NCI-H1092 treated with DMSO at 0.1 percent for 48 hours (cell line): ENCODE measurements at places on chromosomes 5 and 9.

DNA sequence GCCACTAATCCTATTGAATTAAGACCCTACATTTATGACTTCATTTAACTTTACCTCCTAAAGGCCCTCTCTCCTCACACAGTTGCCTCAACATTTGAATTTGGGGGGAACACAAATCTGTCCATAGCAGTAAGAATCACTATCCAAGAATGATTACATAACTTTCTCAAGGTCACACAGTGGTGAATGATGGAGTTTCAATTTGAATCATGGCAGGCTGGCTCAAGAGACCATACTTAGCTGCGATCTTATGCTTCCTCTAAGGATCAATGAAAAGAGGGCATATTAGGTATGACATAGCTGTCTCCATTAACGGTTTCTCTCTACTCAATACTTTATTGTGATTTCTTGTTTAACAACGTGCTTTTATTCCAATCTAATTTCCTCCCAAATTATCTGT lies 44.1 kb upstream of the PDE4D start:
- no peak for DNase-seq

GRCh38 chr5:78903861-78904260 lies 81.2 kb downstream of the ARSB start:
- DNase-seq: no peak

GRCh38 chr9:80062567-80062966 lies 490.8 kb downstream of the TLE4 start:
- no peak for DNase-seq

GRCh38 chr9:81902196-81902595 lies 26.0 kb upstream of the SPATA31D4 start:
- no peak for DNase-seq

DNA sequence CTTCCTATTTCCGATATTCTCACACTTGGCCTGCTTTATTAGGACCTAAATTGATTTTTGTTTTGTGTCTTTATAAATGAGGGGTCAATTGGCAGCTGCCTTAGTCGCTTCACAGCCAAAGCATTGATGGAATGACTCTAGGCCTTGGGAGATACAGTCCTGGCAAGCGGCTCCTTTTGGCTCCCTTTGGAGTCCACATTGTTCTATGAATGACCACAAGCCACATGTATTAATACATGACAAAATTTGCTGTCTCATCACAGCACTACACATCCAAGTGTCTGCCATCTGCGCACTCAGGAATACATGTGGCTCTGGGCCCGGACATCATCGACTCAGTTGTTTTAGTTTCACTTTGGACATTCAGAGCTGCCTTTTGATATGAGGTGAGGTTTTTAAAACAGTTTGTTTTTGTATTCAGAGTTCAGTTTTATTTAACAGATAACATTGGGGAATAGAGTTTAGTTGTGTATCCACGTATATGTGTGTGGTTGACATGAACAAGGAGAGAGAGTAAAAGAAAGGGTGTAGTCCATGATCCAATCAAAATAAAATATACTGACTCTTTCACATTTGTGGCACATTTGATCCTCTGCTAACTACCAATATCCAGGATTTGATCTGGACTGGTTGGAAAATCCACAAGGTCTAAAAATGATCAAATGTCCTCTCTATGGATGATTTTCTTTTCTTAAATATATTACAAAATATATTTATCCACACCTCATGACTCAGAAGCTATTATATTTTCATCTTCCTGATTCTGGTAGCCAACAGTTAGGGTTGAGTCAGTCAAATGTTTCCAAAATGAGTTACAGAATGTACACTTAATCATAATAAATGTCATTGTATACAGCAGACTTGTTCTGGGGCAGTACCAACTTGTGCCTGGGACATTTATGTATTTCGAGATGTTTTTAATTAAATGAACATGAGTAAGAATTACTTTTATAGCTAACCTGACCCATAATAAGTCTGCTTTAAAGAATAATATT lies 114.0 kb upstream of the MTAP start:
- DNase-seq: peak; percentile 15
